ENCODE measurements at places on chromosomes 6 and 20.

DNA sequence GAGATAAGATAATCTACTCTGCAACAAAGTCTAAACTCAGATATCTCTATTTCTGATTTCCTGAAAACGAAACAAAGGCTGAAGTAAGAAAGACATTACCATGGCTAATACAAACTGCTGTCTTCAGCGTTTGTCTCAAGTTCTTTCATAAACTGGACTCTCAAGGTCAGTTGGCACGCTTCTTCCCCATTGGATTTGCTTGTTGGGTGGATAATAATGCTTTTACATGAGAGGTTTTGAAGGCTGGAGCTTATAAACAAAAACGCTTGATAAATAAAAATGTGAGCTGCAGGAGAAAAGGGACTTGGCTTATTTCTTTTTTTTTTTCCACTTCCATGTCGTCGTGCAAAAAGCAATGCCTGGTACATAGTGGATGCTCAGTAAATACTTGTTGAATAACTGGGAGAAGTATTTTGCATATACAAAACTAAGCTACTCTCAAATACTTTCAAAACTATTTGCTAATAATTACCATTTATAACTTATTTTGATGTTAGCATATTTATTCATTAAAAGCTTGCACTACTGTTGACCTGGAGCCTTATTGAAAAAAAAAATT, 65.7 kb upstream of the EEF1A1 start:
- DNase-seq: no peak

DNA sequence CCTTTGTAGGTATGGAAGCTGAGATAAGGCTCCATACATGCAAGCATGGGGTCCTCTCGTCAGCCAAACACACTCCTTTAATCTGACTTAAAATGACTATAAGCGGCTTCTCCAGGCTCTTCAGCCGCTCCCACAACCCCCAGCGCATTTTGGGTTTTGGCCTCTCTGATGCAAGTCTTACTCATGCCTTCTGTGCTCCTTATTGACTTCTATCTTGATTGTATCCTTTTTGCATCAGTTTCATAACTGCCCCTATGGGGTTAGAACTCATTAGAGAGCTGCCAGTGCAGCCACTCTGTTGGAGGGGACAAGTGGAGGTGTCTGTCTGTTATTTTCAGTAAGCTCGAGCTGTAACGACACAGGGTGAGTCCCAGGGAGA, 70.1 kb upstream of the TAB2 start:
- DNase-seq: no peak

DNA sequence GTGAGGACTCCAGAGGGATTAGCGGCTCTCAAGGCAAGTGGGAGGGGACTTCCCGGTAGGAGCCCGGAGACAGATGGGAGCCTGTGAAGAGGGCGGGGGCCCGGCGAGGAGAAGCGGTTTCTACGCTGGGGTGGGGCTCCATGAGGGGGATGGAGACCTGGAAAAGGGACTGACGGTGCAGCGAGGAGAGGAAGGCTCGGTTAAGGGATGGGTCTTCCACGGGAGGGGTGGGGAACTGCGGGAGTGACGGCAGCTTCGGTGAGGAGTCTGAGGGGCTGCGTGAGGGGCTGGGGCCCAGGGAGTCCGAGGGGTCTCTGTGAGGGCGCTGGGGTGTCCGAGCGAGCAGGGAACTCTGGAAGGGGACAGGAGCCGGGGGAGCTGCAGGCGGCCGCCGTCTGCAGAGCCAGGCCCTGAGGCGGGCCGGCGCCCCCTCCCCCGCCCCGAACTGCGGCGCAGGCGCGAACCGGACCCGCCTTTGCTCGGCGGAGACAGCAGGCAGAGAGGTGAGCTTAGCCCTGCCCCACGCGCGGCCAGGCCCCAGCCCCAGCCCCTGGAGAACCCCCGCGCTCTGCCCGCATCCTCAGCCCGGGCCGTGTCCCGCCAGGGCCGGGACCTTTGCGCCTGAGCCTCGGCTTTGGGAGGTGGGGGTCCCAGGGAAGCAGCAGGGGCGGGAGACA, at the start of gene NRSN2:
Gene NRSN2 (plus strand): TSS at position 472 of the 677 bp plus-strand sequence. CDS start 2,533 bp downstream, outside the sequence.
- DNase-seq: peak; percentile 31

GRCh38 chr20:24657196-24657595, 187.8 kb downstream of the SYNDIG1 start:
- no peak for DNase-seq

DNA sequence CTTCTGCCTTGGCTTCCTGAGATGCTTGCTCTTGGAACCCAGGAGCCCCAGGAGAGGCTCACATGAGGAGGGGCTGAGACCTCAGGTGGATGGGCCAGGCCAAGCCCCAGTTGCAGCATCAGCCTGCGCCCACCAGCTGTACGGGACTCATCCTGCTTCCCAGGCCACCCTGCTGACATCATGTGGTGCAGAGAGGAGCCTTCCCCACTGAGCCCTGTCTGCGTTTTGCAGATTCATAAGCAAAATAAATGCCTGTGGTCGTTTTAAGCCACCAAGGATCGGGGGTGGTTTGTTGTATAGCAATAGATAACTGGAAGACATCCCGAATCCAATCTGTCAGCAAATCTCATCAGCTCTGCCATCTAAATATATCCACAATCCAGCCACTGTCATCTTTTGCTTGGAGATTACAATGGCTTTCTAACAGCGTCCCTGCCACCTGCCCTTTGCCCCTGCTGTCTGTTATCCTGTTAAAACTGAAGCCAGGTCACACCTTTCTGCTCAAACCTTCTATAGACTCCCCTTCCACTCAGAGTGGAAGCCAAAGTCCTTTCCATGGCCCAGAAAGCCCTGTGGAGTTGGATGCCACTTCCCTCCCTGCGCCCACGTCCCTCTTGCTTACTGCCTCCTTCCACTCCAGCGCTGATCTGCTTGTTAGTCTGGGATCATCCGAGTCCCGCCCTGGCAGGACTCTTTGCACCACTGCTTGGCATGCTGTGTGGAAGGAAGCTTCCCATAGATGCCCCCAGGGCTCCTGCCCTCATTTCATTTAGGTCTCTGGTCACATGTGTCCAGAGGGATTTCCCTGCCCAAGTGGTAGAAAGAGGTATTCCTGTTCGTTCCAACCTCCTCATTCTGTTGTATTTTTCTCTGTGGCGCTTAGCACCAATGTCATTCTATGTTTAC, 24.0 kb upstream of the MLN start:
- no peak for DNase-seq

GRCh38 chr6:162630069-162630468, 97.5 kb downstream of the PRKN start:
- no peak for DNase-seq

- DNase-seq: no peak
These were observed 52.7 kb downstream of the CPXM1 start for GRCh38 chr20:2747676-2748235.

DNA sequence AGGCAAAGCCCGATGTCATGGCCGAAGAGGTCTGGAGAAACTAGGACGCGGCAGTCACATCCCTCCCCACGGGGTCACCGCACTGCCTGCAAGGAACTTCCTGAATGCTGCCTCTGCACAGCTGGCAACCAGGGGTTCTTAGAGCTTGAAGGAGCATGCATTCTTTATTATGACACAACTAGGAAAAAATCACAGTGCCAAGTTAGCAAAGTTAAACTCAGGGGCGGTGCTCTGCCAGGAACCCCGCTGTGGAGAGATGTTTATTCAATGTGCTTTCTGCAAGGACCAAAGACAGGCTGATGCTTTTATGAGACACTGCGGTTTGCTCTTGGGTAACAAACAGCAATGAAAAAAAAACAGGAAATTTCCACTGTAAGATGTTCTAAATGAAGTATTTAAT, 287.3 kb upstream of the FOXQ1 start:
- no peak for DNase-seq
